ENCODE measurements at places on chromosomes 13 and 19. TPM values are rescaled to one million over a fixed set of nuclear protein-coding genes. Genes with fewer than 3 reads are reported as not detected.

- peak; percentile 79 for DNase-seq
Measured at GRCh38 chr19:56253737-56254136, 18.8 kb upstream of the EDDM13 start.

DNA sequence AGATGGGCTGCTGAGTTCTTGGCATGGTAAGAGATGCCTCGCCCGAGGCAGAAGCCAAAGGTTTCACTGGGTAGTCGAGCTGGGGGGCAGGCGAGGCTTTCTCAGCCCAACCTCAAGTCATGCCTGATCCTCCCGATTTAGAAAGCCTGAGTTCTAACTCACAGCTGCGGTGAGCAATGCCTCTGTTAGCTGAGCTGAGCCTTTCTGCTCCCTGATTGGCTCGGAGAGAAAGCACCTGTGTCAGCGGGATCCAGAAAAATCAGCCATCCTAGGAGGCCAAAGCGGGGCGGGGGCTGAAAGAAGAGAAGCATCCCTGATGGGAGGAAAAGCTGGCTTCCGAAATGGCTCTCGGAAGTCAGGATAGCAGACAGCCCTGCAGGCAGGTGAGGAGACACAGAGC lies 44.7 kb downstream of the CACNA1A start:
- DNase-seq, result no peak

GRCh38 chr19:56896095-56896494 lies 55.6 kb upstream of the PEG3 start:
- no peak for DNase-seq

- DNase-seq, result no peak
Measured at GRCh38 chr13:39410964-39411363, 192.0 kb downstream of the LHFPL6 start.

DNA sequence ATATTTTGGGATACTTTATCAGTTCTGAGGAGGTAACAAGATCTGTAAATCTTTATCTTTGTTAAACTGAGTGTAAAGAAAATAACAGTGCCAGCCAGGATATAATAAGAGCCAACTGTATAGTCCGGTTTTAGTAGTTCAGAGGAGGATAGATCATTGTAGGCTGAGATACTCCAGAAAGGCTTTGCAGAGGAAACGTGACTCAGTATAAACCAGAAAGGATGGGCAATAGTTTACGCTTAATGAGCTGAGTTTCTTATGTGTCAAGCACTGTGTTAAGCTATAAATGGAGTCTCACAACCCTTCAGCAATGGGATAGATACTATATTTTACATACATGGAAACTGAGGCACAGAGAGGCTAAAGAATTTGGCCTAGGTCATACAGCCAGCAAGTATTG lies 3.8 kb downstream of the RFXAP start:
- DNase-seq, result peak; percentile 45

DNA sequence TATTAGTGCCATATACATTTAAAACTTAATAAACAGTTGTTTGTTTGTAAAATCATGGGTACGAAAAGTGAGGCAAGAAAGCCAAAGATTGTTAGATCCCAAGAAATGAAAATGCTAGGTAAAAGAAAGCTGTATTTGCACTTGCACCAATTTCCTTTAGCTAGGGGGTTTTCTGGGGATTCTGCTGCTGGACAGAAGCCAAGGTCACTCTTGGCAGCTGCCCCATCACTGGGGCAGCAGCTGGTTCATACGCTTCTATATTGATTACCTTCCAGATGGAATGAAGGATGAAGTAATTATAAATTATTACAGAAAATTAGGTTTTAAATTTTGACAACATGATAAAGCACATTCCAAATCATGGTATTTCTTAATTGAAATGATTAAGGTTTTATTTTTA lies 127.4 kb downstream of the SLITRK5 start:
- DNase-seq, result no peak

GRCh38 chr19:48461651-48461981 lies 6.2 kb downstream of the KCNJ14 start:
- no peak for DNase-seq

DNA sequence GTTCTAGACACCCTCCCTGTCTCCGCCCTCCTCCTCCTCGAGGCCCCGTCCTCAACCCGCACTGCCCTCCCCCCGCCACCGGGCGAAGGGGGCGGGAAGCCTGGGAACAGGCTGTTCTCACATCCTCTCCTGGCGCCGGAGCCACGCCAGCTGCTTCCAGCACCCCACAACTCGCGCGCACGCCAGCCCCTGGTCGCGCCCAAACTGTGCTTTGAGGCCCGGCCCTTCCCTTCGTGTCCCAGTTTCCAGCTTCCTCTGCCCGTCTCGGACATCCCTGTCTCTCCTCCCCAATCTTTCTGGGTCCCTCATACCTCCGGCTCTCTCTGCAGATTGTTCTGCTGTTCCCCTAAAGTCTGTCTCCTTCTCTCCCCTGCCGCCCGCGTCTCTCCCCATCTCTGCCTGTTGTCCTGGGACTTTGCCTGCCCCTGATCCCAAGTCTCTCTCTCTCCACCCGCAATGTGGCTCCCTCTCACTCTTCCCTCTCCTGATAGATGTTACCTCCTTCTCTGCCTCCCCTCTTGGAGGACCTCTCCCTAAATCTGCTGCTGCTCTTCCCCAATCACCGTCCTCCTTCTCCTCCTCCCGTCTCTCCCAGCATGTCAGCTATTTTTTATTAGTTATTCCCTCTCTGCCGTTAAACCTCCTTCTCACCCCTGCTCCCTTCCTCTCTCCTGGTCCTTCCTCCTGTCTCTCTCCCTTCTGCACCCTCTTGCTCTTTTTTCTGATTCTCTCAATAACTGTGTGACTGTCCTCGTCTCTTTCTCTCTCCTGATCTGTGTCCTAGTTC lies 14.2 kb downstream of the DPF1 start:
- peak; percentile 73 for DNase-seq

GRCh38 chr13:38755793-38756192 lies 68.9 kb downstream of the FREM2 start:
- no peak for DNase-seq

GRCh38 chr13:71399631-71400215 lies 467.3 kb downstream of the DACH1 start:
- DNase-seq, result no peak

DNA sequence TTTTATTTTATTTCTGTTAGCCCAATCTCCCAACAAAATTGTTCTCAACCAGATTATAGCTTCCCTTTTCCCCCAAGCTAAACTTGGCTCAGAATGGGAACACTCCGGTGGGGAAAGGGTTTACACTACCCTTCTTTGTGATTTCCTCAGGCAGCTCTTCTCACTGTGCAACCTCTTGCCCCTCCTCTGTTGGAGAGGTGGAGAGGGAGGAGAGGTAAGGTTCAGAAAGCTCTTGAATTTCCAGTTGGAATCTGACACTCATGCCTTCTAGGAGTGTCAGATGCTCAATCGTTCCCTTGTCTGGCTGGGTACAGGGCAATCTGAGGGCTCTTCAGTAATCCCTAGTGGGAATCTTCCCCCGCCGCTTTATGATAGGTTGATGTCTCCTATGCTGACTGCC lies 486.1 kb upstream of the KLF12 start:
- no peak for DNase-seq

GRCh38 chr13:99371956-99372355 lies 64.8 kb upstream of the GPR183 start:
- no peak for DNase-seq

DNA sequence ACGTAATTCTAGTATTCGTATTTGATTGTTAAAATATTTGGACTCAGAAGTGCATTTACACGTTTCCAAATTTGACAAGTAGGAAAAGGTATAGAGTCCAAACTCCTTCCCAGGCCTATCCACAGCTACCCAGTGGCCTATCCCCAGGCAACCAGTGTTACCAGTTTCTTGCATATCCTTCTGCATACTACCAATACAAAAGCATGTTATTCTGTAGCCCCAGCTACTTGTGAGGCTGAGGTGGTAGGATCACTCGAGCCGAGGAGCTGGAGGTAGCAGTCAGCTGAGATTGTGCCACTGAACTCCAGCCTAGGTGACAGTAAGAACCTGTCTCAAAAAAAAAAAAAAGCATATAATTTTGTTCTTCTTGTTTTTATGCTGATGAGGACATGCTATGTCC lies 67.1 kb downstream of the LRCH1 start:
- no peak for DNase-seq

DNA sequence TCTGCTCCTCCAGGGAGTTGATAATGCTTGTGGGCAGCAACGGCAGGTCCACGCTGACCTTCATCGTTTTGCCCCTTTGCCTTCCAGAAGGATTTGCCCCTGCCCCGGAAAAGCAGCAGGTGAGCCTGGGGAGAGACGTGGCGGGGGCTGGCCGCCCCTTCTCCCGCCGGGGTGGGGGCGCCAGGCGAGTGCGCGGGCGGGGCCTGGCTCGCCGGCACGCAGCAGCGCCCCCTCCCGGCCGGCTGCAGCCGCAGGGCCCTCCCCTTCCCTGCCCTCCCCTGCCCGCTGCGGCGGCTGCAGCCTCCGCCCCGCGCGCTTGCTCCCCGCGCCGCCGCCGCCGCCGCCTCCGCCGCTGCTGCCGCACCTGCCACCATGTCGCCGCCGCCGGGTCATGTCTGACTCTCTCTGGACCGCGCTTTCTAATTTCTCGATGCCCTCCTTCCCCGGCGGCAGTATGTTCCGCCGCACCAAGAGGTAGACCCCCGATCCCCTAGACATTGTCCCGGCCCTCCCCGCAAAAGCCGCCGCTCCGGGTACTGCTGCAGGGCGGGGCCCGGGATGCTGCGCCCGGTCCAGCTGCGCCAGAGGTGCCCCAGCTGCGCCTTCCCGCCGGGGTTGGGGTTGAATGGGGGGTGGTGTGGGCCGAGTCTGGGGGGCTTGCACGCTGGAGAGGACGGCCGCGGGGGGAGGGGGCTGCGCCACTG lies at the start of gene MAST1:
Gene MAST1 (plus strand): TSS at position 334 of the 704 bp plus-strand sequence. CDS start 58 bp downstream, at position 392.
- DNase-seq, result peak; percentile 68

DNA sequence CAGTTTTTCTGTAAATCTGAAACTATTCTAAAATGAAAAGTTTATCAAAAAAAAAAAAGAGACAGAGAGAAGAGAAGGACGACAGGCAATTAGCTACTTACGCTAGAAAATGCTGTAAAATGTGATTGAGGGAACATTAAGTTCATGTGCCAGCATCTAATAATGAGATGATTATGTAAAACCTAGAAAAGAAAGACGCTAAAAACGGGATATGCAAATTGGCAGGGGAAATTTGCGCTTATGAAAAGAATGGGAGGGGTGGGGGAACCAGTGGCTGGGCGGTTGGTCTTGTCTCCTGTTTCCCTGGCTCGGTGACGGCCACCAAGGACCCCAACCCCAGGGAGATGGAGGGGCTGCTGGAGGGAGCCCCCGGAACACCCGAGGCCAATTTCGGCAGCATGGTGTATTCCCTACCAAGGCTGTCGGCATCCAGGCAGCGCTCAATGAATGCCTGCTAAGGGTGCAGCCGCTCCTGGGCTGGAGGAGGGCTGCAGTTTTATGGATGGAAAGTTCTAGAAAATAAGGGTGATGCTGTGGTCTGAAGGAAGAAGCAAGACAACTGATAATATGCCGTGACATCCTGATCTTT lies 34.2 kb downstream of the GNG7 start:
- no peak for DNase-seq

DNA sequence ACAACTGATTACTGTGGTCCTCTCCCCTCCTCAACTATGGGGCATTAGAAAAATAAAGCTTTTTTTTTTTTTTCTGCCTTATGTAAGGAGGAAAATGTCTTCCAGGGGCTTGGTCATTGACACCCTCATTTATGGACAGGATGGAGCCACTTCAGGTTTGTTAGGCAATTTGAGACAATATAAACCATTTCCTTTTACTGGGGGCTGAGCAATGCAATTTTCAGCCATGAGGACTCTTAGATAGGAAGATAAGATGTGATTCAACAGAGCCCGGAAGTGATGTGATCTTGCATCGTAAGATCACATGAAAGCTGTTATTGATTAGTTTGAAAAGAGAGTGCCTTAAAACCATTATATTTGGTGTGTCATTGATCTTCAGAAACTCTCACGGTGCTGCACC lies 210.8 kb downstream of the OXGR1 start:
- no peak for DNase-seq

- DNase-seq, result no peak
Measured at GRCh38 chr13:40319699-40320579, 346.5 kb downstream of the FOXO1 start.

DNA sequence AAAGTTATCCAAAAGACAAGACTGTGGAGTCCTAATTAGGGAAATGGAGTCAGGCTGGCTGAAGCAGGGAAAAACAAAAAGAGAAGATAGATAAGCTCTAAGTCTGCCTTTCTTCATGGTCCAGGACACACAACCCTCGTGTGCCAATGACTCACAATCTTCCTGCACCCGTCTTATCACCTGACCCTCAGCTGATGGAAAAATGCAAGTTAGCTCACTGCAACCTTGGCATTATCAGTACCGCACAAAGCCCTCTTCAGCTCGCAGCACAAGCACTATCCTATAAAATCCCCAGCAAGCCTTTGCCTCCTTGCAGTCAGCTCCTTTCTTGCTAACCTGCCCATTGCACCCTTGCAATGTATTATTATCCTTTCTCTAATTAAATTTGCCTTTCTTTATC lies 4.3 kb downstream of the OR7A5 start:
- no peak for DNase-seq

The KLK3 gene
- total RNA-seq, result not detected

The LYPD3 gene
- total RNA-seq, result not detected

The ZNF331 gene
- total RNA-seq, result 13.9 TPM

The SHC2 gene
- not detected for total RNA-seq

The TIMM29 gene
- 57.5 TPM for total RNA-seq

The IGFL2 gene
- not detected for total RNA-seq
